Activated naive CD8-positive, alpha-beta T cell treated with anti-CD3 and anti-CD28 coated beads for 36 hours (primary cell): ENCODE measurements at places on chromosomes 12 and 14. TPM values are rescaled to one million over a fixed set of nuclear protein-coding genes. Genes with fewer than 3 reads are reported as not detected.

DNA sequence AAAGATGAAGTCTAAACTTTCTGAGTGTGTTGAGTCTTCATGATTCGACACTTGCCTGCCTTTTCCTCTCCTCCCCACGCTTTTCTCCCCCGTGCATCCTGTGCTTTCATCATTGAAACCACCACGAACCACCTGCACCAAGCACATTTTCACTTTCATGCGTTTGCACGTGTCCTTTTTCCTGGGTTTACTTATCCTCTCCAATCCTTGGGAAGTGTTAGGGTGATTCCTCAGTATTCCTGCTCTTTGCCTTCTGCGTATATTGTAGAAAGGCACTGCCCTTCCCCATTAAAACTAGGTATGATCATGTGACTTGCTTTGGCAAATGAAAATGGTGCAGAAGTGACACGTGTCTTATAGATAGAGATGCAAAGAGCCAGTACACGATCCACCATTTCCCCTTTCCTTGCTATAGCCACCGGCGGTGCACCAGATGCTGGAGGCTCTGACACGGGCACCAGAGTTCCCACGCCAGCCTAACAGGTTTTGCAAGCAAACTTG is 106.6 kb downstream of the BRMS1L start:
- DNase-seq: peak; percentile 50

The RNASE1 gene
- not detected for total RNA-seq

- no peak for DNase-seq
Observed at GRCh38 chr14:82778008-82778590, 1244.4 kb upstream of the SEL1L start.

GRCh38 chr12:27291862-27292261 is 40.8 kb upstream of the BMAL2 start:
- no peak for DNase-seq

DNA sequence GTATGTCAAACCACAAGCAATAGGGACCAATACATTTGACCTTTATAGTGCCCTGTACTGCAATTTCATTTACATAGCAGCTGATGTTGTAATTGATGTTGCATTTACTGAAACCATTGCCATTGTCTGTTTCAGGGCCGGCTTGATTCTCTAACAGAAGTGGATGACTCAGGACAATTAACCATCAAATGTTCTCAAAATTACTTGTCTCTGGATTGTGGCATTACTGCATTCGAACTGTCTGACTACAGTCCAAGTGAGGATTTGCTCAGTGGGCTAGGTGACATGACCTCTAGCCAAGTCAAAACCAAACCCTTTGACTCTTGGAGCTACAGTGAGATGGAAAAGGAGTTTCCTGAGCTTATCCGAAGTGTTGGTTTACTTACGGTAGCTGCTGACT is 216.0 kb downstream of the AKAP6 start:
- no peak for DNase-seq

The ASIC1 gene
- 10.8 TPM for total RNA-seq
